ENCODE measurements at places on chromosomes 7 and 10.

DNA sequence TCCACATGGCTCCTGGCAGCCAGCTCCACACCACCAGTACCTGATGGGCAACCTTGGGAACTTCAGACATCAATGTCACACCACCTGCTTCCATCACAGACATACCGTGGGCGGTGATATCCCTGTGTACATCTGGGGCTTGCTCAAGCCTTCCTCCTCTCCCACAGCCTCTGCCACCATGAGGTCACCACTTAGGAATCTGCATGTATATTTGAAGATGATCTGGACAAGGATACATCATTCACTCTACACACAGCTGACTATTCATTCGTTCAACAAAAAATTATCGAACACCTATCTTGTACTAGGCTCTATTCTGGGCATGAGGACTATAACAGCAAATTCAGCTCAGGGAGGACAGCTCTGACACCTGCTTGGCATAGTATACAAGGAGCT is 6.8 kb downstream of the DLG5 start:
- no peak for DNase-seq

DNA sequence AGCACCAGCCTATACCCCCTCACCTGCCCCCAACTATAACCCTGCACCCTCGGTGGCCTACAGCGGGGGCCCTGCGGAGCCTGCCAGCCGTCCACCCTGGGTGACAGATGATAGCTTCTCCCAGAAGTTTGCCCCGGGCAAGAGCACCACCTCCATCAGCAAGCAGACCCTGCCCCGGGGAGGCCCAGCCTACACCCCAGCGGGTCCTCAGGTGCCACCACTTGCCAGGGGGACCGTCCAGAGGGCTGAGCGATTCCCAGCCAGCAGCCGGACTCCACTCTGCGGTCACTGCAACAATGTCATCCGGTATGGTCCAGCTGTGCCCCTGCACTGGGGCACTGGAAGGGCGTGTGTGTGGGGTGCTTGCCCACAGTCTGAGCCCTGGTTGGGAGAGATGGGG is 40.0 kb upstream of the BMPR1A start:
- DNase-seq = no peak

DNA sequence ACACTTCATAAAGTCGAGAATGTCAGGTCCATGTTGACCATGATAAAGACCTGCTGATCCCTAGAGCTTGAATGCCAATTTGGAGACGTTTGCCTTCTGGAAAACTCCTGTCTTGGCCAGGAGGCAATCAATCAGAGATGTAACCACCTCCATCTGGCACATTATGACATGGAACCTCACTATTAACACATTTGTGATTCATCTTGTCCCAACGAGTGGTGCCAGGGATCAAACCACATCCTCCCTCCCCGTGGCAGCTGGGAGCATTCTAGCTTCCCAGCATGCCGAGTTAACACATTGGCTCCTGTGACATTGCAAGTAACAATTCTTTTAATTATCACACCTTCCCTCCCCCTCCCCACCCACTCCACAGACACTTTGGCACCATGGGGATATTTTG is 84.0 kb upstream of the PPP1R17 start:
- no peak for DNase-seq

DNA sequence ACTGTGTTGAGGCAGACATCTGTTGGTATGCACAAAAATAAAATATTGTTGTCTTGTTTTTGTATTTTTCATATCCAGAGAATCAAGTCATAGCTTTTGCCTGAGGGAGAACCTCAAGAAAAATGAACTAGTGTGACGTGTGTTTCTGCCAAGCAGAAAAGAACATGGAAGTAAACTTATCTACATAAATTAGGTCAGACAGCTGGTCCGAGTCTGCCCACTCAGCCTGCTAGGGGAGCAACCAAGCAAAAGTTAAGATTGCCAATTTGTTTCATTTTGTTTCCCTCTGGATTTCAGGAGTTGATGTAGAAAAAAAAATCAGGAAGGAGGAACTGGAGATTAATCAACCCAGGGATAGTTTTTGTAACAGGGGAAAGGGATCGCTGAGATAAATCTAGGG is 572.4 kb upstream of the LRRTM3 start:
- DNase-seq = no peak

DNA sequence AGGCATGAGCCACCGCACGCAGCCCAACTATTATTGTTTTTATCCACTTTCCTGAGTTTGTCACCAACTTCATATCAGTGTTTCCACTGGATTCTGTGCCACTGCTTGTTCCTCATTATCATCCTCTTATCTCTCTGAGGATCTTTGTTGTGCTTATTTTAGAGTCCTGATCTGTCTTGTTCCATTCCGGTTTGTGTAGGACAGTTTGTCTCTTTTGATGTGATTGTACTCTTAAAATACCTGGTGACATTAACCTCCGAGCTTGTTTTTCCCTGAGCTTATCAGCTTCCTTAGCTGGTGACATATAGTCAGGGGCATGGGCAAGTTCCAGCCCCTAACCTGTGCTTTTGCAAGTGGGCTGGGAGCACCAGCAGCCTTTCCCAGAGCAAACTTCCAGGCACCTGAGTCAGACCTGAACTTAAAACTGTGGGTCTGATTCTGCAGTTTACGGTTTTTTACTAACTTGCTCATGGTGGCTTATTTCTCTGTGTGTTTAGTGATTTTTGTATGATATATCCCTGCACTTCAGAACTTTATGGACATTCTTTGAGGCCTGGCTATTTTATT is 23.1 kb upstream of the FMC1 start:
- DNase-seq = no peak

DNA sequence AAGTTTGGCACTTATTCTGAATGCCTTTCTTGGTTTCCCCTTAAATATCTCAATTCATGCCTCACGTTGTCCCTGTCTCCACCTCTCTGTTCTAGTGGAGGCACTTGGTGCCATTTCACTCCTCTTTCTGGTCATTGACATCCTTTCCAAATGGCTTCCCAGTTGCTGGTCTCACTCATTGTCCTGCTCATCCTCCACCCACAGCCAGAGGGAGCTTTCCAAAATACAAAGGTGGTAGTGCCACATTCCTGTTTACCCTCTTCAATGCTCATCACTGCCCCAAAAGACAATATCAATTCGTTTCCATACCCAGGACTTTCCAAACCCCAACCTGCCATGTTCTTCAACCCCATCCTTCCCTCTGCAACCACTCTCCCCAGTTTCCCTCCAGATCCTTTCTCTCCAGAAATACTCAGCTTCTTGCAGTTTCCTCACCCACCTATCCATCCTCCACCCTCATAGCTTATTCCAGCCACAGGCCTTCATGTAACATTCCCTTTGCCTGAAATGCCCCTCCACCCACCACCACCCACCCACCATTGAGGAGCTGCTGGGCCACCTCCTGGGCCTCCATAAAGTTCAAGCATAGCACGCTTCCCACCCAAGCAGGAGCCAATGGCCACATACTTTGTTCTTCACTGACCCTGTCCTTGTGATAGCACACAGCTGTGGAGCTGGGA is 63.1 kb upstream of the ADRB1 start:
- DNase-seq = no peak

GRCh38 chr7:139080905-139081304 is 28.6 kb downstream of the ZC3HAV1 start:
- no peak for DNase-seq

GRCh38 chr7:41769162-41769561 is 66.3 kb upstream of the INHBA start:
- DNase-seq = no peak

GRCh38 chr7:121372376-121373010 is 23.6 kb downstream of the FAM3C start:
- no peak for DNase-seq

DNA sequence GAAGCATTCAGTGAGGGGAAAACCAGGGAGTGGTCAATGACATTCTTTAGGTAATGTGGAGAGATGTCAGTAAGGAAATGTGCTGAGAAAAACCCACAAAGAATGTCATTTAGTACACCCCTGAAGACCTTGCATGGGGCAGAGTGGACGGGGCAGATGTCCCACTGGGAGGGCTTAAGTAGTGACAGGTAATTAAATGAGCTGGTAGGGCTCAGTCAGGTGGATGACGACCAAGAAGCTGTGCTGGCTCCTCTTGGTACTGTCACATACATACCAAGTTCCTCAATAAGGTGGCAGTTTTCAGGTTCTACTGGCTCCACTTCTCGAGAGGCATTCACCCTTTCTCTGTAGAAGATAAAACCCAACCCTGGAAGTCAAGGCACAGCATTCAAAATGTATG is 1.8 kb downstream of the PON3 start:
- DNase-seq = no peak

- DNase-seq = no peak
Observed at GRCh38 chr7:494259-494687, 25.4 kb downstream of the PDGFA start.
